ENCODE measurements at places on chromosomes 5 and 9.
A peak's percentile ranks its signal among the peaks of the same experiment; 100 is the strongest.

GRCh38 chr5:122183788-122184170 lies 54.4 kb downstream of the ZNF474 start:
- no peaks in the 10 kb centered on the region for H3K36me3 ChIP-seq
- no peak for DNase-seq

DNA sequence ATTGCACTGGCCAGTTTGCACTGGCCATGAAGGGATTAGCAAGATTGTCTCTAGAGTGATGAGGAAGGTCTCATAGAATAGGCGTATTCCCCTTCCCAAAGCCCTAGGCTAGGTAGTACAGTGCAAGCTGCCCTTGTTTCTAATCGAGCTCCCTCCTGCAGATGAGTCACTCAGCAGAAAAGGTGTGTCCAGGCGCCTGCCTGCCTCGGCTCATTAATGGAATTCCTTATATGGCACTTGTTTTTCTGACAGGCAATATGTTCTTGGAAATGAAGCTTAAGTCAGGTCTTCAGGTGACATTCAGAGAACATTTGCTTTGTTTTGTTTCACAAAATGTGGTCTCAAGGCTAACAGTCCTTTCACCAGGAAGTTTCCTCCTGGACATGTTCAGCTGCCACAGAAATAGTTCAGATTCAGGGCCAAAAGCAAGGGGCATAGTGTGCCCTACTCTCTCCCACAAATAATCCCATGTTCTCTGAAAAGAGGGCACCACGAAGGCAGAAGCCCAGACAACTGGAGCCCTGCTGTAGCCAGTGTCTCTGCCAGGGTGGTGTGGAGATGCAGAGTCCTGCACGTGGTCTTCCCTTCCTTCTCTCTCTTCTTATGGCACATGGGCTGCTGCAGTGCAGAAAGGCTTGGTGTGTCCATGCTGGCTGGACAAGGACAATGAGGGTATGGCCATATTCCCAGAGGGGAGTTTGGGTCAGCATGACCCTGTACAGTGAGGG lies 281.1 kb upstream of the MAP3K1 start:
- H3K4me3 ChIP-seq = no peak overlapping the region
- peak overlapping the region; percentile 55 for H3K27ac ChIP-seq
- no peaks in the 10 kb centered on the region for H3K27me3 ChIP-seq

DNA sequence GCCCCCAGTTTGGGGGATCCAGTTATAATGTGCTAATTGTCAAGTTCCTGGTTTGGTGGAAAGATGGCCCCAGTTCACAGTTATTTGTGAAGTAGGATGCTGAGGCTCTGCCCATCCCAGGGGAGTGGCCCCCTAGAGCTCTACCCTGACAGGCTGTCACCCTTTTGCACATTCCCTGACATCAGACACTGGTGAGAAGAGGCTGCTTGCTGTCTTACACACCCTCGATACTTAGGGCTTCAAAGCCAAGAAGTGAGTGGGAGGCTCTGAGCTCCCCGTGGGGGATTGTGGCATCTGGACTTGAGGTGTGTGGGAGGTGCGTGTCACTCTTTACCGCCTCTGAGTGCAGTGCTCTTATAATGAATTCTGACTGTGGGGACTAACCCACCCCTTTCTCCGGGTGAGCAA lies 168.5 kb downstream of the DOCK2 start:
- H3K4me3 ChIP-seq = no peak overlapping the region
- H3K36me3 ChIP-seq = no peaks in the 10 kb centered on the region
- no peak for DNase-seq
- H3K27me3 ChIP-seq = no peaks in the 10 kb centered on the region

DNA sequence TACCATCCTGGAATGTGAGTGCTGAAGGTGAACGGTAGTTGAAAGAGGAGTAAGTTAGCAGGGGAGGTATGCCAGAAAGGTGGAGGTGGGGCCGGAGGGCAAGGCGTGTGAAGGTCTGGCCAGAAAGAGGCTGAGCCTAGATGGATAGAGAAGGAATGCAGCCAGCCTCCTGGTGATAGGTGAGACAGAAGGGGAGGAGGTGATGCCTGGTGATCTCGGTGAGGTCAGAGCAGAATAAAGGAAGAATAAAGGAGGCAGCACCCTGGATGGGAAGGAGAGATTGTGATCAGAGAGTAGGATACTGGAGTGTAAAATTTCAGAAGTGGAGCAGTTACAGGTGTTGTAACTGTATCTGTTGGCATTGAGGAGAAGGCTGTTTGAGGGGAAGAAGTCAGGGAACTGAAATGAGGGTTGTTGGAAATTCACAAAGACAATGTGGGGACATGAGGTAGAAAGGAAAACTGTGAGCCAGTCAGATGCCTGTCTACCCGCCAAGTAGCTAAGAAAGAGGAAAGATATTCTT lies 2.0 kb downstream of the GNG10 start:
- no peaks in the 10 kb centered on the region for H3K27me3 ChIP-seq
- no peak for DNase-seq
- H3K27ac ChIP-seq = no peak overlapping the region
- H3K4me1 ChIP-seq = peaks cover 11% of the 10 kb centered on the region
- H3K36me3 ChIP-seq = peaks cover 11% of the 10 kb centered on the region

Data from vagina (tissue), 2 donors.